ENCODE measurements at places on chromosomes 6 and 20. TPM values are rescaled to one million over a fixed set of nuclear protein-coding genes. Genes with fewer than 3 reads are reported as not detected.

Gene FKBP5
- 1.8 TPM for total RNA-seq

Gene CLIC5
- total RNA-seq = not detected

Gene LPA
- not detected for total RNA-seq

Gene CASS4
- 0.14 TPM for total RNA-seq

Gene UBE2V1
- 35.6 TPM for total RNA-seq

Gene ROS1
- total RNA-seq = 0.30 TPM

Gene NKAIN2
- total RNA-seq = not detected

Gene PHACTR1
- total RNA-seq = 0.51 TPM

Gene CYP39A1
- total RNA-seq = not detected

Gene NRN1
- total RNA-seq = 0.30 TPM

Gene AIF1
- total RNA-seq = not detected

Gene ENPP3
- total RNA-seq = not detected

Gene TFAP2C
- not detected for total RNA-seq

Gene ANGPT4
- not detected for total RNA-seq

Gene CPNE5
- total RNA-seq = 0.30 TPM

Gene LHFPL5
- not detected for total RNA-seq

Gene SLC2A10
- total RNA-seq = 64.5 TPM
